ENCODE measurements at places on chromosomes 7 and 10.

DNA sequence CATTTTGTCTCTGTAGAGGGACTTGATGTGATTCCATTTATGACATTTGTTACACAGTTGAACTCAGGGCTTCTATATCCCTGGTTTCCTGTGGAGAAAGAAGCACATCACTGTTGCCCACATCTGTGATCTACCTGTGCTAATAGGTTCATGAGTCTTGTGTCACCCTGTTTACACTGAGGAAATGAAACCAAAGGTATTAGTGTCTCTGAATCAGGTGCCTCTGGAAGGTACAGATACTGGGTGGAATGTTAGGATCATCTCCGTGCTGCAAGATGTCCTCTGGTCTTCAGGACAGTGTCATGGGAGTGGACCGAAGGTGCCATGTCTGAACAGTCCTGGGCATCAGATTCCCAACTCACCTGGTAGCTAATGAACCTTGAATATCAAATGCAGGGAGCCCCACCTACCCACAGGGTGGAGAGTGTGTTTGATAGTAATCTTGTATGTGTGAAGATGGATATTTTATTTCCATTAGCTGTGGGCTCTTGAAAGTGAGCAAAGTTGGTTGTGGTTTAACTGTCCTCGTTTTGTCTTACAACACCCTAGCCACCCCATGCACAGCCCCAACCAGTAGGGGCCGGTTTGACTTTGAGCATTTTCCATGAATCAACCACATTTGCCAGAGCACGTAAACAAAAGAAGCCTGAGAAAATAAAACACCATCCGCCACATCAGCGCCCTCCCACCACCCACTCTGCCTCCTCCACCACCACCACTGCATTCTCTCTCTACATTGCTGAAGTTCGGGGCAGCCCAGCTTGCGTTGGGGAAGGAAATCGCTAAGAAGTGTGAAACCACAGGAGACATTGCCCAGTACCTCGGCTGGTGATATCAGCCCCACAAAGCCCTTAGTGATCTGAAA lies 40.7 kb downstream of the TARP start:
- peak; percentile 86 for DNase-seq

- no peak for DNase-seq
Measured at GRCh38 chr10:90592638-90593302, 265.1 kb downstream of the HTR7 start.

- DNase-seq, result no peak
Measured at GRCh38 chr7:123635551-123636359, 19.9 kb upstream of the LMOD2 start.

- DNase-seq, result no peak
Measured at GRCh38 chr7:132171130-132171576, 405.1 kb downstream of the PLXNA4 start.

- DNase-seq, result no peak
Measured at GRCh38 chr10:115214829-115215228, 121.7 kb downstream of the ATRNL1 start.

- no peak for DNase-seq
Measured at GRCh38 chr10:71952745-71953144, 11.4 kb upstream of the CHST3 start.

DNA sequence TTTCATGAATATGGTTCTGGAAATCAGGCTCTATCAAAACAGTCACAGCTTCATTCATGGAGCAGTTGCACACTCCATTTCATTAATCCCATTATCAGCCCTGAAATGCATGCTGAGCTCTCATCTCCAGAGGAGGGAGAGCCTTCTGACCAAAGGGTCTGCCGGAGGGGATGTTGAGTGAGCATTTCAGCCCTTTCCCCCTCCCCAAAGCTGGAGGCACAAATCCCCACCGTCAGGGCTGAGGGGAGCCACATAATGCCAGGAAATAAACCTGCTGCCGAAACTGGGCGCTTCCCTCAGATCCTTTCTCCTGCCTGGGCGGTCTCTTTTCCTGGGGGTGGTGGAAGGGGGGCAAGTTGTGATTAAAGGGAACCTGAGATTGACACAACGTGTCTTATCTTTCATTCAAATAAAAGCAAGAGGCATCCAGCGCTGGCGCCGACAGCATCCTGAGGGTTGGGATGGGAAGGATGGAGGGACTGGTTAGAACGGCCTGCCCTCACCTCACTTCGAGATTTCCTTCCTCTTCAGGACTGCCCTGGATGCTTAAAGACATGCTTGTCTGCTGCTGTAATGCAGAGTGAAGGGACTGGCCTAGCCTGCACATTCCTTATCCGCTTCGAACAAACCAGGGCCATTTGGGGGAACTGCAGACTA lies 71.6 kb downstream of the TLL2 start:
- DNase-seq, result no peak

DNA sequence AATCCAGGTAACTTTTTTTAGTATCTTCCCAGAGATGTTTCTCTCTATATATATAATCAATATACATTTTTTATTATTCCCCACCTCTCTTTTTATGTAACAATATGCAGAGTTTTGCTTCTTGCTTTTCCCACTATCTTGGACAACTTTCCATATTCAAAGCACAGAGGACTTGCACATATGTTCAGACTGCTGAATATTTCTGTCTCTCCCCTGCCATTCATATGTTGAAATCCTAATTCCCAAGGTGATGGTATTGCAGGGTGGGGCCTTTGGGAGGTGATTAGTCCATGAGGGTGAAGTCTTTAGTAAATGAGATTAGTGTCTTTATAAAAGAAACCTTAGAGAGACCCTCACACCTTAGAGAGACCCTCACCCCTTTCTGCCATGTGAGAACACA lies 72.8 kb downstream of the CFTR start:
- DNase-seq, result no peak
